ENCODE measurements at places on chromosomes 5 and 9.

DNA sequence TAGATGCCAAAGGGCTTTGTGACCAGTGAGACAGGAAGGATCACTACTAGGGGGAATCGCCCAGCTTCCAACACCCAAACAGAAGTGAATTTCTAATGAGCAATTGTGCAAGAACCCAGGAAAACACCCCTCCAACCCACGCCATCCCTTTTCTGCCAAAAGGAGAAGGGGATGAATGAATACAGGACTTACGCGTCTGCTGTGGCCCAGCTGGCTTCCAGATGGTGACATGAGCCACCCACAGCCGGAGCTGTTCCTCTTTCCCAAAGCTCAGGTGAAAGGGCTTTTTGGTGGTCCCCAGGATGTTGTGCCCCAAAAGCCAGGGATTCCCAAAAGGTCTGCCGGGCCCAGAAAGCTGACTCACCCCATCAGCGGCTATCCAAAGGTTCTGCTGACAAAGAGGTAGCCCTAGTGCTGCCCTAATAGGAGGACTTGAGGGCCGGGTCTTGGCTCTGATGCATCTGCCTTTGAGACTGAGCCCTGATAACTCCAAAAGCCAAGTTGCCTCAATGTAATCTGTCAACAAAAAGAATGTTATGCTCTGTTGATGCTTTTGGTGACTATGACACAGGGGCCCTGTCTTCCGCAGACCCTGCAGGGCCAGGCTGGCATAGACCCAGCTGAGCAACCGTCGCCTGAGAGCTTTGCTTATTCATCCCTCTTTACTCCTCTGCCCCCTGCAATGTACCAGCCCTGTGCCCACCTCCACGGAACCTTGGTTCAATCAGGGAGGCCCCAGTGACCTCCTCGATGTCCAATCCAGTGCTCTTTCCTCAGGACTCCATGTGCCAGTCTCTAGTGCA is 14.5 kb downstream of the GSN start:
- H3K4me3 ChIP-seq: no peak overlapping the region
- H3K27ac ChIP-seq: no peak overlapping the region
- DNase-seq: no peak
- H3K27me3 ChIP-seq: peaks cover 13% of the 10 kb centered on the region
- peaks cover 14% of the 10 kb centered on the region for H3K4me1 ChIP-seq
- H3K36me3 ChIP-seq: peaks cover 2% of the 10 kb centered on the region

- DNase-seq: no peak
- no peaks in the 10 kb centered on the region for H3K4me1 ChIP-seq
- H3K4me3 ChIP-seq: no peak overlapping the region
These were observed 23.8 kb downstream of the MRPS27 start for GRCh38 chr5:72296256-72296655.

DNA sequence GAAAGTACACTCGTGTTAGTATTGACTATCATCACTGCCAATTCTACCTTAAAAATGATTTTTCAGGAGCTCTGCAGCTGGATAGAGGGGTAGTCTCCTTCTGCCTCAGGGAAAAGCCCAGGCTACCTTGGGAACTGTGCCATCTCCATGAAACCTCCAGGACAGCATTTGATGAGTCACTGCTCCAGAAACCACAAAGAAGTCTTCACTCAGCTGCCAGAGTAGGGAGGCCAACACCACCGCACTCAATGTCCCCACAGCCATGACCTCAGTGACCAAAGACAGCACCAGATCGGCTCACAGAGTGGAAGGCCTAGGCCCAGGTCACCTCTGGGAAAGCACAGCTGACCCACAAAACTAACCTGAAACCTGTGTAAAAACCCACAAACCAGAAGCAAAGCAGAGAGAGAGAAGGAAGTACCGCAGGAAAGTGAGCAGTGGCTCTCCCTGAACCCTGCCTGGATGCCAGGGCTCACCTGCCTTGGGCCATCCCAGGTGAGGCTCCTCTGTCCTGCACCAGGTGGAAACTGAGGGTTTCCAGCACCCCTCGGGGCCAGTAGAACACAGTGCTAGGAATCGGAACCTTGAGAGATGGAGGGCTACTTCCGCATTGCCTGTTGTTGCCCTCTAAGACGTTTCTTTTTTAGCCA is 30.0 kb downstream of the S1PR3 start:
- peaks cover 15% of the 10 kb centered on the region for H3K4me1 ChIP-seq
- H3K4me3 ChIP-seq: no peak overlapping the region
- peak overlapping the region; percentile 26 for H3K27ac ChIP-seq
- no peaks in the 10 kb centered on the region for H3K27me3 ChIP-seq

GRCh38 chr9:111924281-111924680 is 27.7 kb downstream of the UGCG start:
- no peak overlapping the region for H3K4me3 ChIP-seq
- no peak overlapping the region for H3K27ac ChIP-seq
- H3K4me1 ChIP-seq: no peaks in the 10 kb centered on the region
- DNase-seq: no peak
- no peaks in the 10 kb centered on the region for H3K27me3 ChIP-seq
- peaks cover 16% of the 10 kb centered on the region for H3K36me3 ChIP-seq

DNA sequence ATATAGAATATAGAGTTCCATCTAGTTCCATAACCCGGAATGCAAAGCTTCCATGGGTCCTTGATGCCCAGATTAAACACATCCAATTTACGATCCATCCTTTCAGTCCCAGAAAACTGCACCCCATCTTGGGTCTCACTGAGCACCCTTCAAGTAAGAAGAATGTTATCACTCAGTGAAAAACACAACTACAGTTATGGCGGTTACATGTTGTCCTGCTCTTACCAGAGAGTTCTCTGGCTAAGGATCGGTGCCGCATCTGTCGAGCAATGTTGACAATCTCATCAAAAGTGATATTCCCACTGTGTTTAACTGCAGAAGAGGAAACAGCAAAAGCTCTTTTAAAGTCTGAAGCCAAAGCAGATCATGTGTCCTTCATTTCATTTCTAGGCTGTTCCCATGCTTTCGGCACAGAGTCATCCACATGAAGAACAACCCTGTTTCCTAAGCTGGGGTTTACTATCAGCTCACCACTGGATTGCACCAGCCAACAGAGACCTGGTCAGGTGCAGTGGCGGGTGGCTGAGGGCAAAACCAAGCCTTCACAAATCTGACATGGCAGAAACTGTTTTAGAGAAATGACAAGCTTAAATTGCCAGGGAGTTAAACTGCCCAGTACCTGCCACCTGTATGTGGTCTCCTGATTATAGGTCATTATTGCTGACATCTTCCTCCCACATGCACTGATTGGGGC is 2.9 kb downstream of the RPL12 start:
- peaks cover 45% of the 10 kb centered on the region for H3K36me3 ChIP-seq
- no peak for DNase-seq
- H3K27ac ChIP-seq: peak overlapping the region; percentile 99
- H3K27me3 ChIP-seq: no peaks in the 10 kb centered on the region

GRCh38 chr5:96384353-96384752 is 48.7 kb downstream of the PCSK1 start:
- no peak overlapping the region for H3K27ac ChIP-seq
- peaks cover 7% of the 10 kb centered on the region for H3K27me3 ChIP-seq
- no peak for DNase-seq
- H3K4me3 ChIP-seq: no peak overlapping the region
- no peaks in the 10 kb centered on the region for H3K36me3 ChIP-seq

GRCh38 chr5:136132087-136132486 is 558 bp upstream of the SMAD5 start:
- DNase-seq: no peak
- no peaks in the 10 kb centered on the region for H3K36me3 ChIP-seq
- peaks cover 15% of the 10 kb centered on the region for H3K4me1 ChIP-seq
- H3K4me3 ChIP-seq: peak overlapping the region; percentile 85

- DNase-seq: no peak
- H3K36me3 ChIP-seq: peaks cover 7% of the 10 kb centered on the region
- no peaks in the 10 kb centered on the region for H3K27me3 ChIP-seq
- H3K27ac ChIP-seq: peak overlapping the region; percentile 37
These were observed 55.7 kb downstream of the LIFR start for GRCh38 chr5:38500573-38501260.

- no peaks in the 10 kb centered on the region for H3K4me1 ChIP-seq
- peaks cover 13% of the 10 kb centered on the region for H3K36me3 ChIP-seq
- no peaks in the 10 kb centered on the region for H3K27me3 ChIP-seq
- no peak for DNase-seq
- no peak overlapping the region for H3K4me3 ChIP-seq
These were observed 28.6 kb downstream of the CEP72 start for GRCh38 chr5:640461-641330.

DNA sequence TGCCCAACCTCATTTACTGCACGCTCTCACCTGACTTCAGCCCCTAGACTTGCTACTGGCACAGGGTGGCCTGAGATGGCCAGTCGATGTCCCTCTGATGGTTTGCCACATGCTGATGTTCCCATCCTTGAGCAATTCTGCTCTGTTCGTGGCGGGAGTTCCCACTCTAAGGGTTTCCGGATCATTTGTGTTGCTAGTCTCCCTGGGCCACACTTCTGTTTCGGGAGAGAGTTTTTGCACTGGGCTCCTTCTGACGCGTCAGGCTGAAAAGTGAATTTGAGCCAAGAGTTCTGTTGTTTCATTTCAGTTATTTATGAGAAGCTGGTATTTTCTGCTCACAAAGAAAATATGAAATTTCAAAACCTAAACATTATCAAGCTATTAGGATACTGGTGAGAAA is 597.7 kb downstream of the BNC2 start:
- no peaks in the 10 kb centered on the region for H3K36me3 ChIP-seq
- H3K4me3 ChIP-seq: no peak overlapping the region
- no peak for DNase-seq
- H3K27ac ChIP-seq: no peak overlapping the region
- H3K4me1 ChIP-seq: peaks cover 15% of the 10 kb centered on the region

DNA sequence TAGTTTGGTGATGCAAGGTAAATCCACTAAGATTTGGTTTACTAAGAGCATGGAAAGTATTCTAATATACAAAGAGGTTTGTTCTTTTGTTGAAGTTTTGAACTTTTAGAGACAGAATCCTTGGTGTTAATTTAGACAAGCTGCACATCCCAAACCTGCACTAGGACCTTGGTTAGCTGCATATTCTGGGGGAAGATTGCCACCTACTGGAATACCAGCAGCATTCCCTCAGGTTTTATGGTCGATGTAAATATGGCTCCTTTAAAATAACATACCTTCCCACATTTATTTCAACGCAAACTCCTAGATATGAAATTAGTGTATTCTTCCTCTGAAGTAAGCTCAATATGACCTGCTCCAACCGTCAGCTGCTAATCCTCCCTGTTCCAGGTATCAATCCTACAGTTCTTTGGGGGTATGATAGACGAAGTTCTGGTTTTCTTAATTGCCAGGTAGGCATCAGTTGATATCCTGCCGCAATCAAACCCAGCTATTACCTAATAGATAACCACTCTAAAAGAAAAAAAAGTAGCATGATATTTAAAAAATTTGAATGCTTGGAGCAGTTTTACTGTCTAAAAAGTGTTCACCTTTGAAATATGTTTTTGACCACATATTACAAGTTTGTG is 624.1 kb downstream of the ISL1 start:
- no peak overlapping the region for H3K27ac ChIP-seq
- no peaks in the 10 kb centered on the region for H3K27me3 ChIP-seq
- H3K36me3 ChIP-seq: no peaks in the 10 kb centered on the region
- peaks cover 10% of the 10 kb centered on the region for H3K4me1 ChIP-seq

DNA sequence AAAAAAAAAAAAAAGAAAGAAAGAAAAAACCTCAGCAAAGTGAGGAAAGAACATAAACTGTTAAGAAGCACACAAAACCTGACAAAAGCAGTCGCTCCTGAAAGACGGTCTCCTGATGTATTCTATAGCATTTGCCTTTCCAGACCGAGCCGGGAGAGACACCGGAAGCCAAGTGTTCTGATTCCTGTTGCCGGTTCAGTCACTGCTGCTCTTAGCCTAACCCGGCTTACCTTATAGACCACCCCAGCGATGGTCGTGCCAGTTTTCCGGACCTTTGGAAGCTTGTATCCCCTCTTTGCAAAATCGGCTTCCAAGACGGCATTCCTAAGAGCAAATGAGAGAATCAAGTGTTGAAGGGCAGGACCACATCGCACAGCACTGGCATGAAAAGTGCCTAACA is 630 bp downstream of the PSMB7 start:
- no peak for DNase-seq
- H3K4me3 ChIP-seq: peak overlapping the region; percentile 99
- peaks cover 17% of the 10 kb centered on the region for H3K36me3 ChIP-seq
- peak overlapping the region; percentile 99 for H3K27ac ChIP-seq
- no peaks in the 10 kb centered on the region for H3K27me3 ChIP-seq

DNA sequence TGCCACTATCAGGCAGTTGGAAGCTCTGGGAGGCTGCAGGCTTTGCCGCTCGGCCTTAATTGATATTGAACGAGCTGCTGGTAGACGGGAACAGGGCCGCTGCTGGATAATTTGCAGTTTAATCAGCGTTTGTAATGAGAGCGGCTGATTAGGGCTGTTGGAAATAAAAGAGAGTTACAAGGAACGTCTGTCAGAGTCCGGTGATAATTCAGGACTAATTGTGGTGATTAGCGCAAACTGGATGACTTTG is 68.2 kb upstream of the TBCA start:
- DNase-seq: no peak
- H3K36me3 ChIP-seq: no peaks in the 10 kb centered on the region
- H3K27me3 ChIP-seq: peaks cover 89% of the 10 kb centered on the region
- H3K4me1 ChIP-seq: peaks cover 20% of the 10 kb centered on the region
- peak overlapping the region; percentile 68 for H3K4me3 ChIP-seq
- H3K27ac ChIP-seq: no peak overlapping the region

DNA sequence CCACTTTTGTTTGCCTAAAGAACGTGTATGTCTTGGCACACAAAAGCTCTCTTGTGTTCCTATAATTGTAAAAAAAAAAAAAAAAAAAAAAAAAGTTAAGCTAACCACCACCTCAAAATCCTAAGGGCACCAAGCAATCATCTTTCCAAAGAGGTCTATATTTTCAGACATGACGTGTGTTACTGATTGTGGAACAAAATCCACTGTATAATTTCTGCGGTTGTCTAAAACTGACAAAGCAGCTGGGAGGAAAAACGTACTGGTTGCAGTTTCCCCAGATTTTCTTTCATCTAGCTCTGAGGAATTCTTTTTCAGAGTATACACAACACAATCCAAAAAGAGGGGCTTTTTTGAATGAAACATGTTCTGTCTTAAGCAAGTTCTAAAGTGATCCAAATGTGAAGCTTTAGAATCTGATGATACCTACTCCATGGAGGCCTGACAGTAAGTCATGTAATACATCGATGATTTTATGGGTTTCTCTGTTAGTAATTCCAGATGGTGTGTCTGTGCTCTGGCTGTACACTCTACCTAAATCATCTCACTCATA is 375.6 kb upstream of the NUDT12 start:
- no peaks in the 10 kb centered on the region for H3K36me3 ChIP-seq
- no peak overlapping the region for H3K4me3 ChIP-seq
- no peak for DNase-seq
